ENCODE measurements at places on chromosomes 13 and 19. TPM values are rescaled to one million over a fixed set of nuclear protein-coding genes. Genes with fewer than 3 reads are reported as not detected.

GRCh38 chr19:48866692-48867091, 1.7 kb downstream of the PLEKHA4 start:
- no peak overlapping the region for H3K4me3 ChIP-seq
- no peaks in the 10 kb centered on the region for H3K27me3 ChIP-seq
- no peaks in the 10 kb centered on the region for H3K4me1 ChIP-seq

GRCh38 chr19:33618884-33619283, 2.9 kb upstream of the CHST8 start:
- no peaks in the 10 kb centered on the region for H3K36me3 ChIP-seq
- H3K4me3 ChIP-seq, result no peak overlapping the region

DNA sequence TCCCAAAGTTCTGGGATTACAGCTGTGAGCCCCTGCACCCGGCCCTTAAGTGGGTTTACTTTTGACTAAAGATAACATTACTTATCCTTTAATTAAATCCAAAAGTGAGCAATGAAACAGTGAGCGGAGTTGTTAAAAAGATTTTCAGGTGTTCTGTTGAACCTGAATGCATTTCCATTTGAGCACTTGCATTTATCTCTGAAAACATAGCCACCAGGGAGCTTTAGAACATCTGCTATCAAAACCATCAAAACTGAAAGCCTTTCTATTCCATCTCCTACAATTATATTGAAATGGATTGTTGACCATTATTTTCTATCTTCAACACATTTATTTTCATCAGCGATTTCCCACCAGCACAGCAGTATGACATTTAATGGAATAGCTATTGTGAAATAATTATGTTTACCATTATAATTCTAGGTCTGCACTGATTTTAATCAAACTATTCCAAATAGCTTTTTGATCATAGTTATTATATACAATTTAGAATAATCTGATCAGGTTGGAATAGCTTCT, 269.0 kb downstream of the FGF14 start:
- H3K36me3 ChIP-seq, result no peaks in the 10 kb centered on the region
- H3K4me1 ChIP-seq, result no peaks in the 10 kb centered on the region
- H3K27ac ChIP-seq, result no peak overlapping the region
- no peak overlapping the region for H3K4me3 ChIP-seq
- DNase-seq, result no peak

The HCN2 gene
- 0.61 TPM for total RNA-seq

The DPF1 gene
- total RNA-seq, result not detected

- DNase-seq, result no peak
- no peaks in the 10 kb centered on the region for H3K36me3 ChIP-seq
- no peak overlapping the region for H3K4me3 ChIP-seq
- no peaks in the 10 kb centered on the region for H3K4me1 ChIP-seq
These were observed 340.7 kb upstream of the HTR2A start for GRCh38 chr13:47237571-47237970.

The TUBB4A gene
- 21.9 TPM for total RNA-seq
